T-helper 2 cell (primary cell): ENCODE measurements at places on chromosomes 2 and 18.

- no peak for DNase-seq
These were observed 165.6 kb upstream of the NABP1 start for GRCh38 chr2:191512216-191512835.

DNA sequence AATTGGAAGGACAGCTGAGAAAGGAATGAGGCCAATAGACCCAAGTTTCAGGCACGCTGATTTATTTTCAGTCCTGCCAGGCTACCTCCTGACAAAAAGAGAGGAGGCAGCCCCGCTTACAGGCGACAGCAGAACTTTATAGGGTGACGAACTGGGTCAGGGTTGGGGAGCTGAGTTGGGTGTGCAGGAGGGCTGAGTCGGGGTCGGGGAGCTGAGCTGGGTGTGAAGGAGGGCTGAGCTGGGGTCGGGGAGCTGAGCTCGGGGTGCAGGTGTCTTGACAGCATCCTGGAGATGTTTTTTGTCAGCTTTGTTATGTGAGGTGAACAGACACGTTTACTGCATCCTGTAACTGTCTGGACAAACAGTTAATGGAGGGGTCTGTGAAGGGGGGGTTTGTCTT lies 342.2 kb downstream of the ADCYAP1 start:
- no peak for DNase-seq

GRCh38 chr18:78731398-78732032 lies 248.1 kb upstream of the SALL3 start:
- no peak for DNase-seq

DNA sequence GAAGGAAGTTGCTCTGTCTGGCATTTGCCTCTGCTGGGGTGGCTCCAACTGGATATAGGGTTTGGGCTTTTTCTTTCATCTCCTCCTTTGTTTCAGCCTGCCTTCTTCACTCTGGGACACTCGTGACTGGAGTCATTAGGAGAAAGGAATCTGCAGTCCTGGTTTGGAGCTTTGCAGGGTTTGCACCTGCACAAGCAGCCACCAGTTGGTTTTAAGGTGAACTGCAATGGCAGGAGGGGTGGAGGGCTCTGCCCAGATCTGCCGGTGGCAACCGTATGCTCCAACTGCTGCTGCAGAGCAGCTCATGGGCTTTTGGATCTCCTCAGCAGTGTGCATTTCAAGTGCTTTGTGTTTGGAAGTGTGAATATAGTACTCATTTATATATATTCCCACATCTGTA lies 131.3 kb upstream of the MGAT5 start:
- DNase-seq: no peak

GRCh38 chr18:8040021-8040420 lies 472.9 kb downstream of the PTPRM start:
- DNase-seq: no peak

DNA sequence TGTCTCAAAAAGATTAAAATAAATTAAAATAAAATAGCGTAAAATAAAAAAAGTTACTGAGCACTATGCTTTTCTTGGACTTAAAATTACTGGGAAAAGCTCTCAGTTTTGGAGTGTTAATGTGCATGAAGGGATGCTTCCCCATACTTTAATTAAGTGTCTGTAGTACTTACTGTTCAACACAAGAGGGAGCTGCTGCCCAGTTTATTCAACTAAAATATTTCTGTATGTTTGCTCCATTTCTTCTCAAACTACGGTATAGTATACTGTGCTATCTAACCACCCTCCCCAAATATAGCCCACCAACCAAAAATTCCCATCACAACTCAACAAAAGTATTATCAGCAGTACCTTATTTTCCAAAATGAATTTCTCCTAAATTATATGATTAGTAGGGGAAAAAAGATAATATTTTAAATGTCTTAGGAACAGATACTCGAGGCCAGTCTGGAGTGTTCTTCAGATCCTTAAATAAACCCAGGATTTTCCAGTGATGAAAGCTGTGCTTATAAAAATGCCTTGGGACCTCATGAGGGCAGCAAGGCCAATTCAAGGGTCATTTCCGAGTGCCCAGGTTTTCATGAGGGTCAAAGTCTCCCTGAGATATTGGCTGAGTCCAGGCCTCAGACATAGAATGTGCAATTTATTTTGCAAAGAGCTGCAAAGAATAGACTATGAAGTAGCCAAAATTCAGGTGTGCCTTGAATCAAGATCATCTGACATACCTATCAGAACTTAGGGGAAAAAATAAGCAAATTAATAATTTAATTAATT lies 64.1 kb downstream of the CHRNA1 start:
- no peak for DNase-seq

DNA sequence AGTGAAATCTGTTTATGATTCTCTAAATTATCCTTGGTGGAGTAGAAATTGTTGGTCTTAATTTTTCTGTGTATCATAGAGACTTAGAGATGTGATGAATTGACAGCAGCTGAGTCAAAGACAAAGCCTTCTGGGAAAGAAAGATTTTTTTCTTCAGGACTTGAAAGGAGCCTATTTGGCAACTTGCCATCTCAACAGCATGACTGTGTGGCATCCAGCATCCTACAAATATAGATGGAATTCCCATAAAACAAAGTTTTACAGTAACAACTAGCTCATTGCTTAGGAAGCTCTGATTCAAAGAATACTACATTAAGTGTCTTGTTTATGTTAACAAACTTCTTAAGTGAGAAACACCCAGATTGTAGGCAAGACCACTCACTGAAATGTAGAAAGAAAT lies 79.2 kb upstream of the SETBP1 start:
- DNase-seq: no peak

DNA sequence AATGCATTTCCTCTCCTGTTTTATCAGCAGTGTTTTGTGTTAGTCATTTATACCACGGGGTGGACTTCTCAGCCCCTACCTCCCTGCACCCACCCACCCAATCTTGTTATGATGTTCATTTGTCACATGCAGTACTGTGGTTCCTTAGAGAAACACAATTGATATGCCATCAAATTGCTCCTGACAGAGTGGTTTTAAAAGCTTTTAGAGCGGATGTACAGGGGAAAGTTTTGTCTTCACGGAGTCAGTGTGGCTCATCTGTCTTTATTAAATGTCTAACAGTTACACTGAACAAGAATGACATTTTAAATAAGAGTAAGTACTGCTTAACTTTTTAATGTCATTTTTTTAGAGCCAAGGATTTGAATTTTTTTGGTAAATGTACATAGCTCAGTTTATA lies 156.9 kb downstream of the LRRTM1 start:
- no peak for DNase-seq
